ENCODE measurements at places on chromosomes 6 and 20.
A peak's percentile ranks its signal among the peaks of the same experiment; 100 is the strongest.

- no peak for DNase-seq
Observed at GRCh38 chr6:134015719-134016557, 36.5 kb downstream of the SLC2A12 start.

GRCh38 chr20:19026121-19026878 is 186.1 kb upstream of the SLC24A3 start:
- no peak for DNase-seq

- no peak for DNase-seq
Observed at GRCh38 chr6:167347226-167347625, 22.3 kb downstream of the TTLL2 start.

DNA sequence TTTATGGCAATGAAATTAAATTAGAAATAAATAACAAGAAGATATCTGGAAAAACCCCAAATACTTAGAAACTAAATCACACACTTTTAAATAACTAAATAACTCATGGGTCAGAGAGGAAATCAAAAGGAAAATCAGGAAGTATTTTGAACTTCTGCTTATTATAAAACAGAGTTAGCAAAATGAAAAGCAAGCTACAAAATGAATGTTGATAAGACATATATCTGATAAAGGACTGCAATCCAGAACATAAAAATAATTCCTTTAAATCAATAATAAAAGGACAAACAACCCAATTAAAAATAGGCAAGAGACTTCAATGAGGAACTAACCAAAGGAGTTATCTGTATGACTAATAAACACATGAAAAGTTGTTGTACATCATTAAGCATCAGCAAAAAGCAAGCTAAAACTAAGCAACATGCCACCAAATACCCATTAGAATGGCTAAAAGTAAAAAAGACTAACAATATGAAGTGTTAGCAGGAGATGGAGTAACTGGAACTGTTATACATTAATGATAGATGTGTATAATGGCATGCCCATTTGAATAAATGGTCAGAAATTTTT is 38.9 kb upstream of the STMND1 start:
- no peak for DNase-seq

DNA sequence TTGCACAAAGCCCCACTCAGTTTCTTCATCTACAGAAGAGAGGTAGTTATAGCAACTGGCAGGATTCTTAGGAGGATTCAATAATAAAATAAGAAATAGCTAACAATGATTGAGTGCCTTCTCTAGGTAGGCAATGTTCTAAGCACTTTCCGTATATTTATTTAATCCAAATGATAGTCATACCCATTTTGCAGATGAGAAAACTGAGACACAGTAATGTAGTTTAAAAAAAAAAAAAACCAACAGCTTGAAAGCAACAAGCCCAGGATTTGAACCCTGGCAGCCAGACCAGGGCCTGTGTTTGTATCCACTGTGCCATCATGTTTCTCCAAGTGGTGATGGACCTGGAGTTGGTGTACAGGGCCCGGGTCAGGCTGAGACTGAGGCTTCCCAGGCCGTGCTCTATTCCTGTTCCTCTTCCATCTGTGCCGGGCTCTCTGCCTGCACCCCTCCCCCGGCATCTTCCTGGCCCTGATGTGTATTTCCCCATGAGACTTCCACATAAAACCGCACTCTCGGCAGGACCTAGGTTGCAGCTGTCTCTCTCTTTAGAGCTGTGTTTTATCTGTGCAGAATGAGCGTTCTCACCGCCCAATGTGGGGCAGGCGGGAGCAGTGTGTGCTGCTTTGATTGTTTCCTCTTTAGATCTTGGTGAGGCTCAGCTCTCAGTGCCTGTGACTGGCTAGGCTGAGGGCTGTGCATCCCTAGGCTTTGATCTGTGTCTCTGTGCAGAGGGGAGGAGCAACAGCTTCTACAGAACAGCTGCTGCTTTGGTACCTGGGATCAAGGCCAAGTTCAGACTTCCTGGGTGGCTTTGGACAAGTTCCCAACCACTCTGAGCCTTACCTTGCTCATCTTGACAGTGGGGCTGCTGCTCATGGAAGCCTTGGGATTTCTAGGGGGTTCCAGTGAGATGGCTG is 49.5 kb downstream of the TOX2 start:
- DNase-seq, result peak; percentile 34

- DNase-seq, result no peak
Observed at GRCh38 chr6:88952065-88952704, 11.2 kb downstream of the RNGTT start.

- DNase-seq, result no peak
Observed at GRCh38 chr20:23509247-23509913, 18.5 kb downstream of the CST8 start.
